ENCODE measurements at places on chromosomes 11 and 22. TPM values are rescaled to one million over a fixed set of nuclear protein-coding genes. Genes with fewer than 3 reads are reported as not detected.

GRCh38 chr11:121887569-121887968 is 228.4 kb downstream of the BLID start:
- no peak for DNase-seq

The OR52K2 gene
- polyA plus RNA-seq = not detected

The FAM83F gene
- not detected for polyA plus RNA-seq

The CD3E gene
- polyA plus RNA-seq = 9.5 TPM

DNA sequence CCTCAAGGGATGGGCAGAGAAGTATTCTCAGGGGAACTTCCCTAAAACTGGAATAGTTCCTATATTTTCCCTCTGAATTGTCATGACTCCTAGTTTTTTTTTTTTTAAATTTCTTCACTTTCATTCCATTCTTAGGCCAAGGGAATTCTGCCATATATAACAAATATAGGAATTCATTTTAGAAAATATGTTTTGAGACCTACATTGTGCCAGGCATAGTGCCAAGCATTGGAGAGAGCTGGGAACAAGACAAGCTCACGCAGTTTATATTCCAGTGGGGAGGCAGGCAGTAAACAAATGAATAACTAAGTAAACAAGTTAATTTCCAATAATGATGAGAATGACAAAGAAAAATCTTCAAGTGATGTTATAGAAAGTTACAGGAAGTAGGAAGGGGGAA is 2.6 kb upstream of the NPTXR start:
- no peak for DNase-seq

GRCh38 chr11:61297746-61298145 is 2.6 kb upstream of the VWCE start:
- DNase-seq = no peak

DNA sequence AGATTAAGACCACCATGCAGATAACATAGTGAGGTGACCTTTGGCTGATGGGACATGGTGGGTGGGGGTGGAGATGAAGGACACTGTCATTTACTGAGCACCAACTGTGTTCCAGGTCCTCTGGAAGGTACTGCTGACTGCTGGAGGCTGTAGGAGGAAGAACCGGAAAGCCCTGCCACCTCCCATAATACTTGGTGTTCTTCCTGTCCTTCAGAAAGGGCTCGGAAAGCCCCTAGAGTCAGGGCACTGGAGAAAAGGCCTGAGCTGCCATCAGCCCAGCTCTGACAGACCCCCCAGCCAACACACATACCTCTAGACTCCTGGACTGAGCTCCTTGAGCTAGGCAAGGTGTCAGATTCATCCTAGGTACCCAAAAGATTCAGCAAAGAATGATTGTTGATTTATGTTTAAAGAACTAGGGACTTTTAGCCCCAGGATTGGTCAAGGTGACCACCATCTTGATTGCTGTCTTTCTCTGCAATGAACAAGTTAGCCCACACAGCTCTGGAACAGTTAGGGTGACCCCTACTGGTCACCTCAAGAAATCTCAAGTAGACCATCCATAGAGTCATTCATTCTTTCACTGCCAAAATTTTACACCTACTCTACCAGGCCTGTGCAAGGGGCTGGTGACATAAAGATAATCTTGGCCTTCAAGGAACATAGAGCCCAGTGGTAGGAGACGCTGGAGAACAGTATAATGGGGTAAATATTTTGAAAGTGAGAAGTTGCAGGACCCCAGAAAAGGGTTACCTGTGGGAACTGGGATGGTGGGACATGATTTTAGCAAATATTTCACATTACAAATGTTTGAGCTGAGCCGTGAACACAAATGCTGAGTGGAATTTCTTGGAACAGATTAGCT is 39.4 kb downstream of the IRAG1 start:
- peak; percentile 79 for DNase-seq

GRCh38 chr22:41123151-41123550 is 30.8 kb downstream of the EP300 start:
- no peak for DNase-seq

GRCh38 chr22:37079668-37080171 is 28.2 kb downstream of the KCTD17 start:
- DNase-seq = peak; percentile 64

DNA sequence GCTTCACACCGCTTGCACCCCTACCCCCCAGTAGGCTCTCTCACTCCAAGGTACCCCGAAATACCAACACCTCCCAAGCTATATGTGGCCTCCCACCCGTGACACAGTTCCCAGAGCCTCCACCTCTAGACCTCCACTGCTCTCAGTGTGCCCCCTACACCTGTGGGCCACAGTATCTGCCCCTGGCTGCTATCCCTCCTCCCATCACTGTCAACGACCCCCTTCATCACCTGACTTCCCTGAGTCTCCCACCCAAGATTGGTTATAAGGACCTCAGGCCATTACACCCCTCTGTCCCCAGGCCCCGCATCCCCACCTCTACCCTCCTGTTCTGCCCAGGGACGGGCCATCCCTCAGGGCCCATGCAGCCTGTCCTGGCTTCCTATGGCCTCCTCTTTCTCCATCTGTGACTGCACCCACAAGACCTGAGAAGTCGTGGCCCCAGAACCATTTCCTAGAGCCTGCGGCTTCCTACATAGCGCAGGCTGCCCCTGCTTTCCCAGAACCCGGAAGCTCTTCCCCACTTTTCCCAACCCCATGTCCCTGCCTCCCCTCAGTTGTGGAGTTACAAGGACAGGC is 734 bp downstream of the ACR start:
- DNase-seq = no peak

The PRCP gene
- polyA plus RNA-seq = 29.5 TPM

DNA sequence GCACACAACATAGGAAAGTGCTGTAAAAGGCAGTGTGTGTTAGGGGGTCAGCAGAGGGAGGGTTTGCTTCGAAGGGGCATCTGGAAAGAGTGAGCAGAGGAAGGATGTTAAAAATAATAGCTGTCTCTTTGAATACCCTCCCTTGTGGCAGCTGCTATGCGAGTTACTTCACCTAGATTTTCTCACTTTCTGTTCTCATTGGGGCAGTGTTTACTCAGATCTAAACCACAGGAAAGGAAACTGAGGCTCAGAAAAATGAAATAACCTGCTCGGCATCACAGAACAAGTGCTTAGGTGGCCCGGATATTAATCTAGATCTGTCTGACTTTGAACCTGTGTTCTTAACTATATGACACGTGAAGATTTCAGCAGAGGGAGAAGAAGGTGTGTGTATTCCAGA is 125.3 kb downstream of the C11orf91 start:
- no peak for DNase-seq

DNA sequence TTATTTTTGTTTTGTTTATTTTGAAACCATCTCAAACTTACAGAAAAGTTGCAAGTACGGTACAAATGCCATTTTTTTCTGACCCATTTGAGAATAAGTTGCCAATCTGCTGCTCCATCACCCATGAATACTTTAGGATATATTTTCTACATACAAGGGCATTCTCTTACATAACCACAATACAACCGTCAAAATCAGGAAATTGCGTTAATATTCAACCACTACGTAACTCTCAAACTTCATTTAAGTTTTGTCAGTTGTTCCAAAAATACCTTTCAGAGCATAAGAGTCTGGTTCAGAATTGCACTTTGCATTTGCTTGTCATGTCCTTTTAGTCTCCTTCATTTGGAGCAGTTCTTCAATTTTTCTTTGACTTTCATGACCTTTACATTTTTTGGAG is 194.3 kb upstream of the BDNF start:
- no peak for DNase-seq

GRCh38 chr11:2591805-2592204 is 108.0 kb downstream of the KCNQ1OT1 start:
- DNase-seq = no peak

DNA sequence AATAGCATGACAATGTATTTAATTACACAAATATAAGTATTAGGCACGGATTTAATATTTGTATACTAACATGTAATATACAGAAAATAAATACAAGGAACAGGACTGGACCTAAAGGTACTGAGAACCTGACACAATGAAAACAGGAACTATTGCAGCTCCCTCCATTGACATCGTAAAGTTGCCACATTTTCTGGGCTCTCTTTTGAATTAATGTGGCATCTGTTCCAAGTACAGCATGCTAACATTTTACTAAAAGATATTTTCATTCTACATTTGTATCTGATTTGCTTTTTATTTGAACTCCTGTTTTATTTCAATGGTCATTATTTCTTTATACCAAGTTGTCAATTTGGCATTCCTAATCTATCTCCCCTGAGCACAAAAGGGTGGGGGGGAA is 15.3 kb downstream of the PHF21A start:
- DNase-seq = no peak

The TENM4 gene
- 0.09 TPM for polyA plus RNA-seq

GRCh38 chr11:395866-396265 is 1.9 kb downstream of the PKP3 start:
- DNase-seq = no peak

The OVOL1 gene
- 0.66 TPM for polyA plus RNA-seq

The CHCHD10 gene
- polyA plus RNA-seq = 124 TPM

DNA sequence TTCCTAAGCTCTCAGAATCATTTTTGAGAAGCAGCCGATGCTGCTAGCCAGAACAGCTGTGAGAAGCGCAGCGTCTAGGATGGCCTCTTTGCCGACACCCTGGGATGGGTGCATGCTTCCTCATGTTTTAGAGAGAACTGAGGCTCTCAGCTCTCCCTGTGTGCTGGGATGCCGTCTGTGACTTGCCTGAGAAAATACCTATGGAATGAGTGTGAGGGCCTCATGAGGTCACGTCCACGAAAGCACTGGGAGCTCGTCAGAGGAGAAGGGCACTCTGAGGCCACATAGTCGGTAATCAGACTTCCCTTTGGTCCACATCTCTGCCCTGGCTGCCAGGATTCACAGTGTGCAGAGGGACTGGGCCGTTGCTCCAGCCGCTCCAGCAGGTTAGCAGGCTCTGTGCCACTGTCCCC is 54.7 kb downstream of the MICAL3 start:
- no peak for DNase-seq

The SERPIND1 gene
- polyA plus RNA-seq = not detected

The MUC5AC gene
- not detected for polyA plus RNA-seq

DNA sequence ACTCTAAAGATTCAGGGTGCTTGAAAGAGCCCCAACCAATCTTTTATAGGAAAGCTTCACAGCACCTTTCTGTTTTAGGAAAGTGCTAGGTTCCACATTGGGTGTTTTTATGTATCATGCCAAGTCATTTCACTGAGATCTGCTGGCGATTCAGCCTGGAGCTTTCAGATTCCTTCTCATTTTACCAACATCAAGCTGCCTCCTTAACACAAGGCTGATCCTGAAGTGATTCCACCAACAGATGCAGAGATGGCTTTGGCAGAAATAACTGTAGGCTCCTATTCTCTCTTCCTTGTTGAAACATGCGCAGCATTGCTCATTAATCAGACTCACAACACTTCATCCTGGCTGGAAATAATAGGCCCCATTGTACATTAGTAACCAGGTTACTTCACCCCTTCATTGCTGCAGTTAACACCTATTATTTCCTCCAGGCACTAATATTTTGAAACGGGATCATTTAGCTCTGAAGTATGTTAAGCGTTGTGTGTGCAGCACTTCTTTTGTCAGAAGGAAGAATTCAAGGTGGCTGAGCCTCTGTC is 89.0 kb downstream of the OPCML start:
- no peak for DNase-seq

GRCh38 chr11:75100314-75100713 is 3.6 kb upstream of the OR2AT4 start:
- DNase-seq = no peak

GRCh38 chr11:115721296-115721995 is 217.2 kb upstream of the CADM1 start:
- DNase-seq = no peak

The FIBIN gene
- not detected for polyA plus RNA-seq

The LIF gene
- polyA plus RNA-seq = not detected

DNA sequence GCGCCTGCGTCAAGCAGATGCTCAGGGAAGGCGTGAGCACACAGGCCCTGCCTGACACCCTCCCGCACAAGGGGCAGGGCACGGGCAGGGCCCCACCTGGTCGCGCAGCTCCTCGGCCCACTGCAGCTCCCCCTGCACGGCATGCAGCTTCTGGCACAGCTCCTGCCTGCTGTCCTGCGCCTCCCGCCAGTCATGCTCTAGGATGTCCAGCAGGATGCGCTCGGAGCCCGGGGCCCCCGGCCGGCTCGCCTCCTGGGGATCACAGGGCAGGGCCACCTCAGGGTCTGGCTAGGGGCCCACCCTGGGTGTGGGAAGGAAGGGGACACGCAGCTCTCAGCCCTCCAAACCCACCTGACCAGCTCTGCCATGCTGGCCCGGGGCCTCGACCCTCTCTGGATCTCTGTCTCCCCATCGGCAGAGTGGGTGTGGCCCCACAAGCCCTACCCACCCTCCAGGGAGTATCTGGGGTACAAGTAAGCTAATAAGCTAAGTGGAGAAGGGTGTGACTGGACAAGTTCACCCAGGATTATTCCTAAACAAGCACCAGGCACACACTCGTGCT is 10.7 kb downstream of the CARD10 start:
- no peak for DNase-seq

The MS4A8 gene
- polyA plus RNA-seq = not detected

GRCh38 chr11:132714859-132715440 is 817.4 kb downstream of the OPCML start:
- no peak for DNase-seq

GRCh38 chr11:102783720-102784119 is 3.3 kb upstream of the MMP10 start:
- DNase-seq = no peak

The RAB30 gene
- 26.6 TPM for polyA plus RNA-seq

DNA sequence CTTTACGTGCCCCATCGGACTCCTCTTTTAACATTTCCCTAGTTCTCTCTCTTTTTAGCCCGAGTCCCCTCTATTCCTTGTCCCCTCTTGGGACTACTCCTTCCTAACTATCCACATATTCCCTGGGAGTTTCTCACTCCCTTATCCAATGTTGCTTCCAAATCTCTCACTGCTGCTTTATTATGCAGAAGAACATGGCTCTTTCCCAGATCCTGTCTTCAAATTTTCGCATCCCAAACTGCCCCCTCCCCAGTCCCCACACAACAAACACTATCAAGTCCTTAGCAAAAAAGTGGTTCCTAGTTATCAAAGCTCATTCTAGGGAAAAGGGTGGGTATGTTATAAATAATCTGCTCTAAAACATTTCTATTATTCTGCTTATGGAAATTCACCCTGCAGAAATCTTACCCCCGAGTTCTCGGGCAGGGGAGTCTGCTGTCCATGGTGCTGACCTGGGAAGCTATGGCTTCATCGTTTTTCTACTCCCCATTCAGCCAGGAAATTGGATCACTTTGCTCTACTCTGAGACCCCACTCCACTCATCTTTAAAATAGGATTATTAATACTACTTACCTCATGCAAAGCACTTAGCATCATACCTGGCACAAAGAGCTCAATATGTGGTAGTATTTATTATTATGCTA is 393.5 kb downstream of the BUD13 start:
- no peak for DNase-seq

All from B cell (primary cell).